Hematopoietic multipotent progenitor cell (in vitro differentiated cells): ENCODE measurements at places on chromosomes 5 and 9.

DNA sequence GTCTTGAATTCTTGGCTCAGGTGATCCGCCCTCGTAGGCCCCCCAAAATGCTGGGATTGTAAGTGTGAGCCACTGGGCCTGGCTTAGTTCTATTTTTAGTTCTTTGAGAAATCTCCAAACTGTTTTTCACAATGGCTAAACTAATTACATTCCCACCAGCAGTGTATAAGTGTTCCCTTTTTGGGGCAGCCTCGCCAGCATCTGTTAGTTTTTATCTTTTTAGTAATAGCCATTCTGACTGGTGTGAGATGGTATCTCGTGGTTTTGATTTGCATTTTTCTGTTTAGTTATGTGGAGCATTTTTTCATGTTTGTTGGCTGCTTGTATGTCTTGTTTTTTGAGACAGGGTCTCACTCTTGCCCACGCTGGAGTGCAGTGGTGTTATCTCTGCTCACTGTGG lies 28.2 kb downstream of the CNOT6 start:
- no peak for DNase-seq

DNA sequence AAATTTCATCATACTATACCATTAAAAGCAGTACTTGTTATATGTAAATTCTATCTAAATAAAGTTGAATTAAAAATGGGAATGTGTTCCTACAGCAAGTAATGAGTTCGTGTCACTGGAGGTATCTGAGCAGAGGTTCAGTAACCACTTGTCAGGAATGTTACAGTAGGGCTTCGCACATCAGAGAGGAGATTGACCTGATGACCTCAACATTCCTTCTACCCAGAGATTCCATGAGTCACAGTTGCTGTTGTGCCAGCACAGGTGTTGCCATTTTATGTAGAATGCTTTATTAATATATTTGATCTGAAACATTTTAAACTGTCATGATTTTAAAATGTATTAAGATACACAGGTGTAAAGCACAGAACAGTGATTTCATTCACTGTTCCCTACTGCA lies 60.3 kb downstream of the STX17 start:
- DNase-seq = no peak

- no peak for DNase-seq
Observed at GRCh38 chr5:19577882-19578281, 410.1 kb downstream of the CDH18 start.

GRCh38 chr9:37437010-37437409 lies 14.5 kb downstream of the GRHPR start:
- DNase-seq = no peak

DNA sequence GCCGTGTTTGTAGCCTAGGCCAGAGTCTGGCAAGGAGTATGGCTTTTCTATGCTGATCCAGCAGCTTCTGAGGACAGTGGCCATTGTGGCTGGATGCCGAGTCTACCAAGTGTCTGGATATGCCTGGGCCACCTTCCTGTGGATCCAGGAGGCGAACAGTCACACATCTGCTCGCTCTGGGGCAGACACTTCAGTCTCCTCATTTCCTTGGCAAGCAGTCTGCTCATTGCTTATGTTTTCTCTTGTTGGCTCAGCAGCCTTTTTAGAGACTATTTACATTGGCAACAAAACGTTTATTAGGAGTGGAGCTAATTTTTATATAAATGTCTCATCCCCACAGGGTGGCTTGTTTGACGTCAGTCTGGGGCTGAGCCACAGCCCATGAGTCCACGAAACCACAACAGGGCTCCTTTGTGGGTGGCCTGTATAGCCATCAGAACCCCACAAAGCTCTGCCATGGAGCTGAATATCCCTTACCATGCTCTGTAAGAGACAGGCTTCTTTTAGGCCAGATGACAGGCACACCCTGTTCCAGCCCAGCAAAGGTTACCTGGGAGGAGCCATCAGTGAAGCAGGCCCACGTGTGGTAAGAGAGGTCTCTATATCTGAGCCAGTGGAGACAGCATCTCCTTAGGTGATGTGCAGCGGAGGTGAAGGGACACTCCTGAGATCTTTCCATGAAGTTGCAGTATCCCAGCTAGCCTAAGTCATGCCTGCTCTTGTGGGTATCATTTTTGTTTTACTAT lies 221.7 kb downstream of the DIRAS2 start:
- DNase-seq = no peak

GRCh38 chr5:43207601-43208000 lies 15.6 kb downstream of the NIM1K start:
- DNase-seq = no peak

- DNase-seq = no peak
Observed at GRCh38 chr9:127407492-127407843, 10.5 kb downstream of the SLC2A8 start.

DNA sequence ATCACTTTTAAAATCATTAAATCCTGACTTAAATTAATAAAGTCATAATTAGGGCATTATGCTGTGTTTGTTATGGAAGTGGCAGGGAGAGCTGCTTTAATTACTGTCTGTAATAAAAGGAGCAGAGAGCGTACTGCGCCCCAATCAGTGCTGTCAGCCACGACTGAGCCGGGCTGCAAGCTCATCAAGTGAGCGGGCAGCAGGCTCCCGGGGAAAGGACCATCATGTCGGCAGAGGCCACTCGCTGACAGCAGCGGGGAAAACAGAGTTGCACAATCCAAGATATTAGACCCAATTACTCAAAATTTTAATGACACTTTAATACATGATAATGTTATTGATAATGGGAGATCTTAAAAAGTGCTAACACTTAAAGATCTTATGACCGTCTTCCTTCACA lies 181.6 kb downstream of the AP3B1 start:
- DNase-seq = no peak

- no peak for DNase-seq
Observed at GRCh38 chr9:72476617-72477437, 44.6 kb upstream of the TMC1 start.

DNA sequence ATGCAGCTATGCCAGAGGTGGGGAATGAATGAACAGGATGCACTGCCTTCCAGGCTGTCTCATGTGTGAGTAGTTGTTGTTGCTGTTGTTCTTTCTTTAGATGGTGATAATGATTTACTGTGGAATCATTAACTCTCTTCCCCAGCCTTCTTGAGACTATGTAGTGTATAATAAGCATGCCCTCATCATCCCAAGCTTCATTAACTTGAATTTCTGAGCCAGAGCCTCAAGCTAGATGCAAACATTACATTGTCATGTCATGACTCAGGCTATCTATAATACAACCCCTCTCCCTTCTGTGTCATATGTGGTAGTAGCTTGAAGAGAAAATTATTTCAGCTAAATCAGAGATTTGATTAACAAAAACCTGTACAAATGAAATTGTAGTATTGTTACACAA lies 10.0 kb upstream of the ADAMTSL1 start:
- no peak for DNase-seq

GRCh38 chr9:87675906-87676515 lies 49.9 kb upstream of the CTSL start:
- DNase-seq = no peak

- DNase-seq = no peak
Observed at GRCh38 chr5:168207450-168208029, 83.9 kb upstream of the WWC1 start.

DNA sequence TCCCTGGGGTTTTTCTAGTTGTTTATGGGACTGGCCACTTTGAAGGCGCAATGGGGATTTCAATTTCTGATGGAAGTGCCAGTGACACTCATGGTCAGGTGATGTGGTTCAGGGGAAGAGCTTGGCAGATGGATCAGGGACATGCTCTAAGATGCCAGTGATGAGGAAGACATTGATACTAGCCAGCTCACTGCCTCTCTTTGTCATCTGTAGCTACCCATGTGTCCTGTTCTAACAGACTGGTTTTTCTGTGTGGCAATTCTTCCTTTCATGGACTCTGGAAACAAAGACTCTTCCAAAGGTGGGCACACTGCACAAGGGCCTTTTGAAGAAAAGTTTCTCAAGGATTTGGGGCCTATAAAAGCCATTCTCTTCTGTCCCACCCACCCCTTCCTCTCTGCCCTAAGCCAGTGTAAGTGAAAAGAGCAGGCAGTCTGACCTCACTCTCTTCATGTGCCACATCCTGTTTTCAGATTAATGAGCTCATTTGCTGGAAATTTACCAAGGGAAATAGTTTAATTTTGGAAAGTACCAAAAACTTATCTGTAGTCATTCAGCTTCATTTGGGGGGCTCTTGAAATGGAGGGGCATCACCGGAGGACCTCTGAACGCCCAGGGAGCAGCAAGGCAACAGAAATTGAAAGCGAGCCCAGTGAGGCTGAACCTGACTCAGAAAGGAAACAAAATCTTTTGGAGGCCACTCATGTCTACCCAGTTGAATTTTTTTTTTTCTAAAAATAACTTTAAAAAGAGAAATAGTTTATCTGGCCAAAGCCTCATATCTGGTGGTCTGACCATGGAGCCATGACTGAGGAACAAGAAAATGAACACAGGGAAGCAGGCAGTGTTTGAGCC lies 4.9 kb upstream of the TRAF1 start:
- DNase-seq = peak; percentile 95

- no peak for DNase-seq
Observed at GRCh38 chr5:68392617-68393016, 177.1 kb downstream of the PIK3R1 start.

GRCh38 chr9:74865177-74865576 lies 22.5 kb downstream of the TRPM6 start:
- DNase-seq = no peak

GRCh38 chr9:114130624-114131277 lies 24.6 kb upstream of the COL27A1 start:
- no peak for DNase-seq

GRCh38 chr5:5592541-5592940 lies 170.1 kb downstream of the ICE1 start:
- no peak for DNase-seq

GRCh38 chr9:99626426-99626825 lies 195.3 kb upstream of the NR4A3 start:
- DNase-seq = no peak

- no peak for DNase-seq
Observed at GRCh38 chr9:134731497-134732391, 90.1 kb downstream of the COL5A1 start.

GRCh38 chr5:113152380-113152740 lies 175.8 kb downstream of the DCP2 start:
- DNase-seq = no peak

DNA sequence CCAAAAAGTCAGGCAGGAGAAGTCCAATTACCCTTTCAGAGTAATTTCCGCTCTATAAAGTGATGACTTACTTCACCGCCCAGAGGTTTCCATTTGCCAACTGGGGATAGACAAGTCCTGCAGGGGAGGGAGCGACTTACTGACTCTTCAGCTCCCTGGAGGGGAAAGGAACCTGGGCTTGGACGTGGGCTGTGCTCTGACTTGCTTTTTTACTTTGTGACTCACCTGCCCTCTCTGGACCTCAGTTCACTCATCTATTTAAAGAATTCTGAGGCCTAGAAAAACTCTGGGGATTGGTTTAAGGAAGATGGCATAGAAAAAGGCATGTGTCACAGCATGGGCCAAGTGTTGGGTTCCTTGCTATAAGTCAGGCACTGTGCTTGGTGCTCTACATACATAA lies 180.4 kb upstream of the TRIM32 start:
- no peak for DNase-seq

DNA sequence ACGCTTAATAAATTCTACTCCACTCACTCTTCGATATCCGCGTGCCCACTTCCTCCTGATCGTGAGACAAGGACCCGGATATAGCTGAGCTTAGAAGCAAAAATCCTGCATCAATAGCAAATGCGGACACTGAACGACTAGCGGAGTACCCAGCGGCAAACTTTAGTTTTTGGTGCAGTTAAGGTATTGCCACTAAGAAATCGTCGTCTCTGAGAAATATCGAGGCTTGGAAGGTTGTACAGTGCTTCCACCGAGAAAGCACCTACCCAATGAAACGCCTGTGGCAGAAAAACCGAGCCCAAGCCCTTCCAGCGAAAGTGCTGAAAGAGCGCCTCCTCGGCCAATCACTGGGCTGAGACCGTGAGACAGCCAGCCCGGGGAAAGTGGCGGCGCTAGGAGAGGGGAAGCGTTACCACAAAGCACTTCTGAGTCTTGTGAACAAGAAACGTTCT lies 32.2 kb downstream of the ANXA2R start:
- peak; percentile 92 for DNase-seq
